Activated CD4-positive, alpha-beta T cell treated with anti-CD3 and anti-CD28 coated beads, Interleukin-2, amount 50 U/mL, for 48 hours (primary cell): ENCODE measurements at places on chromosomes 12 and 14.
A peak's percentile ranks its signal among the peaks of the same experiment; 100 is the strongest.

DNA sequence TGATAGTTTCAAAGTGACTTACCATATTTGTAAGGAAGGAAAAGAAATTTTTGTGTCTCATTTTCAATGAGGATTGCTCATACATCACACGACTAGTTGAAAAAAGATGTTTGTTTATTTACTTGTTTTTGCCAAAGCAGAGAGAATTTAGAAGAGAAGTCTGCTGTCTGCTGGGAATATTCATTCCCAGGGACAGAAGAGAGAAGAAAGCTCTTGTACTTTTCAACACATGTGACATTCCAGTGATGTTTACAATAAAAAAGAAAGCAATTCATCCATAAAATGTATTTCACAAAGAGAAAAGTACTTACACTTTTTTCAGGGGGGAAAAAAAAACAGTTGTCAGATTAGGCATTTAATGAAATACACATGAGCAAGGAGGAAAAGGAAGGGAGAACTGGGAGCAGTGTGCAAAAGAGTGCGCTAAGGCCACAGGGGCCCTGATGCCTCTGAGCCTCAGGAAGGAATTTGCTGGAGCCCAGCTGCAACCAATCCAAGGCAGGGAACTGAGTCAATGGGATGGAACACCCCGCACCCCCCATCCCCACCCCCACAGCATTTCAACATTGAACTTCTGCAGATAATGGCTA, 115.0 kb downstream of the RPAP3 start:
- no peak for DNase-seq

GRCh38 chr12:52990206-52990605, 16.1 kb upstream of the EIF4B start:
- DNase-seq, result no peak

DNA sequence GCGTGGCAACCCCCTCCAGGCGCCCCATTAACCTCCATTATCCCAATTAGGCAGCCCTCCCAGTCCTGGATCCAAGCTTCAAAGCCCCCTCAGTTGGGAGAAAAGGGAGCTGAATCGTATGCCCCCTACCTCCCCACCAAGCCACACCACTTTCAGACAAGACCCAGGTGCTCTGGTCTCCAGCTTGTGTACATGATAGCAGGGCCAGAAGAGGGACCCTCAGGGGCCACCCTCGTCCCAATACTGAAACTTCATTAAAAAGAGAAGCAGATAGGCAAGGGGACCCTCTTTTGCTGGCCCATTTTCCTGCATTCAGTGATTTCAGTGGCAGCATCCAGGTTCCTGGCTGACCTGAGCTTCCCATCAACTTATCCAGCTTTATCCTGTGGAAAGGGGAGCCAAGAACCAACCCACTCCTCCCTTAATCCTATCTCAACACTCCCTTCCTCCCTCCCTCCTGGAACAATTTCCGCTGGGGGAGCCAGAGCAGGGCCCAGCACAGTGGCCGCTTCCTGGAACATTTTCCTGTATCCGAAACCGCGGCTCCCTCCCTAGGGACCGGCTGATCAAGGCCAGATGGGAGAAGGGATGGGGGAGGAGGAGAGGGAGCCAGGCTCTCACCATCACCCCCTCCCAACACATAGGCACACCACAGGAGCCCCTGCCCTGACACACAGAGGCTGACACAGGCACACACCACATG, 9.5 kb upstream of the SP7 start:
- no peak for DNase-seq

GRCh38 chr12:20120403-20120725, 248.0 kb upstream of the PDE3A start:
- no peak for DNase-seq

DNA sequence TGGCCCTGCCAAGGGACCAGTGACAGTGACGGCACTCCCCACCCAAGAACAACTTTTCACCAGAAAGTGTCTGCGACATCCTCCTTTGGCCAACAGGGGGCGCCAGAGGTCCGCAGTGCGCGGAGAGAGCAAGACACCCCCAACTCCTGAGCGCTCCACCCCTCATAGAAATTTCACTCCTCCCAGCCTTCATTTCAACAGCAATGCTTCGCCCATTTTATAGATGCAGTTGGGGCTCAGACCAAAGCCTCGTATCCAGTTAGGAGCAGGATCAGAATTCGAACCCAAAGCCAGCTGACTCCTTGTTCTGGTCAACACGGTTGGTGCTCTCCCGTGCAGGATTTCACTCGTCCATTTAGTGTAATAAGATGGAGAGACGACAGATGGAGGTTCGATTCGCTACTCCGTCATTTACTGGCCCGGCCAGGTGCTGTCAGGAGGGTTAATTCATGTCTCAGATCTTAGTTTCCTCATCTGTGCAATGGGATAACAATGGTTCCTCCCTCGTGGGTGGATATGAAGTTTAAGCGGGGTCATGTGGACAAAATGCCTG, 2.4 kb upstream of the POP5 start:
- peak; percentile 92 for DNase-seq

- DNase-seq, result no peak
These were observed 3.0 kb upstream of the TMEM120B start for GRCh38 chr12:121709478-121709961.

GRCh38 chr14:92969871-92970270, 46.9 kb downstream of the CHGA start:
- DNase-seq, result no peak

DNA sequence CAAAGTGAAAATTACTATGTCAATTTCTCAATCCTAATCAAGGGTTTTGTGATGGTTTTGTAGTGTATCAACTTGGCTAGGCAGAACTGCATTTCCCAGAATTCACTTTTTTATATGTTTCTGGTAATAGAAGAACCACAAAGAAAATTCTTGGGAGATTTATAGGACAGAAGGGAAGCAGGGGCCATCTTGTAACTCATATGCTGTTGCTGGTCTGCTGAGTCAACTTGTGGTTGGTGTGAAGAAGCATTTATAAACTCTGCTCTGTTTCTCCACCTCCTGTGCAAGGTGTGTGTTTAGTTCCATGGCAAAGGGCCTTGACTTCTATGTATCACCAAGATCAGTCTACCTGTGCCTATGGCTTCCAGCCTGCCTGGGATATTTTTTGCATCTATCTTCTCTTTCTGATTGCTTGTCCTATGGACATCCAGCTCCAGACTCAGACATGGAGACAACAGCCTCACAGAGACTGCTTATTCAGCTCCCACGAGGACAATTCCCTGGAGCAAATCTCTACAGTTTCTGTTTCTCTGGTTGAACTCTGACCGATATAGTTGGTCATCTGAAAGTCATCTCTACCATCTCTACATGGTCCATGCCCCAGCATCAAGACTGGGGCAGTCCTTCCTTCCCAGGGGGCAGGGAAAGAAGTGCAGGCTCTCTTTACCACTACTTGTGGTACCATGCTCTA, 364.3 kb upstream of the DDHD1 start:
- DNase-seq, result no peak

DNA sequence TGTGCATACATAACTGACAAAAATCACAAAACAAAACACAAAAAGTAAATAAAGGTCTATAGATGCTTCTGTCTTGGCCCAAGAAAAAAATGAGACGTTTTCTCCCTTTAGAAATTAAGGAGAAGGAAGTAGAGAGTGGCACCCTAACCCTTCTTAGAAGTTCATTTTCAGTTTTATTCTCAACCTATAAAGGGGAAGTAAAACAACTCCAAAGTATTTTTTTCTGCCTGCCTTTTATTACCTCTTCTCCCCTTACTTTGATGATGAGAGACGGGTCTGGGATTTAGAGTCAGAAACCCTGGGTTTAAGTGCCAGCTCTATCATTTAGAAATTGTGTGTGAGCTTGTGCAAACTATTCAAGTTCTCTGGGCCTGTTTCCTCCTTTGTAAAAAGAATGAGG, 2.8 kb downstream of the PRIM1 start:
- DNase-seq, result no peak

GRCh38 chr12:58537278-58537677, 383.0 kb downstream of the LRIG3 start:
- DNase-seq, result no peak

- DNase-seq, result no peak
These were observed 411.6 kb downstream of the CCER1 start for GRCh38 chr12:90543374-90543773.

DNA sequence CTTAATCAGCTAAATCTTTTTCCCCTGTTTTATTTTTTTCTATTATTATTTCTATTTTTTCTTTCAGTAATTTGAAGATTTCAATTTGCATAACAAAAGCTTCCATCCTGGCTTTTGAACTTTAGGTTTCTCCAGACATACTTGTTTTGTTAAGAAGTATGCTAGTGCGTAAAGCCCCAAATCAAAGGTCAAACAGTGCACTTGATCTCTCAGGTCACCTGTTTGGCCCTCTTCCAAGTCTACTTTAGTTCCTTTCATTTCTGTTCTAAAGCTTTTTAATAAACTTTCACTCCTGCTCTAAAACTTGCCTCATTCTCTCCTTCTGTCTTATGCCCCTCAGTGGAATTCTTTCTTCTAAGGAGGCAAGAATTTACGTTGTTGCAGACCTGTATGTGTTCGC, 54.6 kb upstream of the ATXN7L3B start:
- DNase-seq, result no peak

- DNase-seq, result no peak
These were observed 99.6 kb downstream of the DYRK2 start for GRCh38 chr12:67747869-67748742.

GRCh38 chr12:8698132-8698851, 501 bp downstream of the RIMKLB start:
- DNase-seq, result peak; percentile 48

DNA sequence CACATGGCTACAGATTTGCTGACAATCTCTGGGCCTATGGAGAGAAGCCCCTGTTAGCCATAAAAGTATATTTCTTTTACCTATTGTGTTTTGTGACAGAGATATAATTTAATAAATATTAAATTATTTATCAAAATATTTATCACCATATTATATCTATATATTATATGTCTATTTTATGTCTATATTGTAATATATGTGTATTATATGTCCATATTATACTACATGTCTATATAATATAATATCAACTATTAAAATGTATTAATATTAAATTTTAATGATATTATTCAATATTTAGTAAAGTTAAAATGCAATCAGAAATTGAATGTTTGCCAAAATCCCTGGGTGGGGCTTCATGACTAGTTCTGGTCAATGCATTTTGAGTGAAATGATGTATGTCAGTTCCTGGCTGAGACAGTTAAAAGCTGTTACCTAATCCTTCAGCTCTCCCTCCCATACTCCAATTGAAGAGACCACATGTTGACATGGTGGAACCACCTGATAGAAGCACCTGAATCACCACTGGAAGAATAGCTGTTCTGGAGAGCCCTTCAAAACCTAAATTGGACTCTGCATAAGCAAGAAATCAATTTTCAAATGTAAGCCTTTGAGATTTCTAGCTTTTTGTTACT, 357.3 kb upstream of the DDHD1 start:
- DNase-seq, result no peak

GRCh38 chr12:94150240-94151121, 2.1 kb downstream of the PLXNC1 start:
- DNase-seq, result peak; percentile 56

DNA sequence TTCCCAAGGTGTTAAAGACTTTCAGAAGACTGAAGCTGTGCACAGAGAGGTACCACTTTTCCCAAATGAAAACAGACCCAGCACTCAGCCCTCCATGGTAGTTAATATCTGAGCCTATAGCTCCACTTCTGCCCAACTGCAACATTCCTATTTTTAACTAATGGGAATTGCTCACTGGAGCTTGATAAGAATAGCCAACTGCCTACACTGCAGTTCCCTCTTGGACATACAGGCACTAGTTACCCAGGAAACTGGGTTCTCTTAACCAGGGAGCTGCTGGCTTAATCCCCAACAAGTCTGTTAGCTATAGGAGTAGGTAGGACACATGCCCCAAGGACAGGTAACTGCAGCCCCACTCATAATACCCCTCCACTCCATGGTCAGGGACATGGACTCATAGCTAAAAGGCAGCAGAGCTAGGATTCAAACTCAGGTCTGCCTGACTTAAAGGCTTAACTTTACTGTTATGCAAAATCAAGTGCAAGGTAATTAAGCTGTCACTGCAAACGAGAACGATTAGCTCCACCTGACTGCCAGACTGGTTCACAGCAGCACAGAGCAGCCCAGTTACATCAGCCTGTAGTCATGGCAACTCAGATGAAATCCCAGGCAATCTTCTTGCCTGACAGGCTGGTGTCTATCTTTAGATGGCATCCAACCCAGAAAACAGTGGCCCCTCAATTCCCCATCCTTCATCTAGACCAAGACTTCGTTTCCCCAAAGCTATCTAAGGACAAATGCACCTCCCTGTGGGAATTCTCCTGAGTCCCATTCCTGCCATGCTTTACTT, 77.1 kb upstream of the ACTN1 start:
- no peak for DNase-seq

DNA sequence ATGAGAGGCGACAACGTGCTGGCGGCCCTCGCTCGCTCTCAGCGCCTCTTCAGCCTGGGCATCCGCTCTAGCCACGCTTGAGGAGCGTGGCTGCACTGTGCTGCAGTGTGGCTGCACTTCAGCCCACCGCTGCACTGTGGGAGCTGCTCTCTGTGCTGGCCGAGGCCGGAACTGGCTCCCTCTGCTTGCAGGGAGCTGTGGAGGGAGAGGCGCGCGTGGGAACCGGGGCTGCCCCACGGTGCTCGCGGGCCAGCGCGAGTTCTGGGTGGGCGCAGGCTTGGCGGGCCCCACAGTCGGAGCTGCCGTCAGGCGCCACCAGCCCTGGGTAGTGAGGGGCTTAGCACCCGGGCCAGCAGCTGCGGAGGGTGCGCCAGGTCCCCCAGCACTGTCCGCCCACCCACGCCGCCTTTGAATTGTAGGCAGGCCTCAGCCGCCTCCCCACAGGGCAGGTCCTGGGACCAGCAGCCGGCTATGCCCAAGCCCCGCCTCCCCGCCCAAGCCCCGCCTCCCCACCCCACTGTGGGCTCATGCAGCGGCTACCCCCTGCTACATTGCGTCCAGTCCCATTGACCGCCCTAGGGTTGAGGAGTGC, 974.2 kb downstream of the FSCB start:
- DNase-seq, result no peak

- DNase-seq, result no peak
These were observed 32.4 kb downstream of the LMO3 start for GRCh38 chr12:16573398-16574077.

DNA sequence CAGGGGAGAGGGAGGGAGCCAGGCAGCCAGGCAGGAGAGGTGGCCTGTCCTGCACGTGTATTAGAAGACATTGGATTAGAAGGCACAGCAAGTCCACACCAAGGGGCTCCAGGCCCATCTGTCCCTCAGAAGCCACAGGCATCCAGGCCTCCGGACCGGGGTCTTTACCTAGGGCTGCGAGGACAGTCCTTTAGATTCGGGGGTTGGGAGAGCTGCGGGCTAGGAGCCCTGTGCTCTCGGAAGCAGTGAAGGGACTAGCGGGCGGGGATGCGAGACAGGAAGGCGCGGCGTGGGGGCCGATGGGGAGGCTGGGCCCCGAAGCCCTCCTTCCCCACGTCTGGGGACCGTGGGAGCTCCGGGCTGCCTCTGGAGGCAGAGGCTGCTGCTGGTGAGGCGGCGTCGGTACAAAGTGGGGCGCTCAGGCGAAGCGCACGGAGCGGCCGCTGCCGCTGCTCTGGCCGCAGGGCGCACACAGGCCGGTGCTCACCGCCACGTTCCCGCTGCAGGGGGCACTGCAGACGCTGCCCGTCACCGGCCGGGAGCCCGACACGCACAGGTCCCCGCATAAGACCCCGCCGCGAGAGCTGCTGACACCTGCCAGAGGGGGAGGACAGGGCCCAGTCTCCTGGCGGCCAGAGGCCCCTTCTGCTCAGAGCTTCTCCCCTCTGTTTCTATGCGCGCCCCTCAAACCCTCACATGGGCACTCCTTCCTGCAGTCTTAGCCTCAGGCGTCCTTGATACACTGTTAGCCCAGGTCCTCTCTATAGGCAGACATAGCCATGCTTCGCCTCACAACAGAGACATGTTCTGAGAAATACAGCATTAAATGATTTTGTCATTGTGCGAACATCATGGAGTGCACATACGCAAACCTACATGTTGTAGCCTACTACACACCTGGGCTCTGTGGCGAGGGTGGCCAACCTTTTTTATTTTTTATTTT, 17.3 kb downstream of the KRT7 start:
- no peak for DNase-seq
